ENCODE measurements at places on chromosomes 13 and 19. TPM values are rescaled to one million over a fixed set of nuclear protein-coding genes. Genes with fewer than 3 reads are reported as not detected.

GRCh38 chr19:49574206-49574755 is 6.1 kb downstream of the NOSIP start:
- DNase-seq = no peak

- no peak for DNase-seq
Measured at GRCh38 chr13:25143706-25144105, 28.4 kb downstream of the AMER2 start.

DNA sequence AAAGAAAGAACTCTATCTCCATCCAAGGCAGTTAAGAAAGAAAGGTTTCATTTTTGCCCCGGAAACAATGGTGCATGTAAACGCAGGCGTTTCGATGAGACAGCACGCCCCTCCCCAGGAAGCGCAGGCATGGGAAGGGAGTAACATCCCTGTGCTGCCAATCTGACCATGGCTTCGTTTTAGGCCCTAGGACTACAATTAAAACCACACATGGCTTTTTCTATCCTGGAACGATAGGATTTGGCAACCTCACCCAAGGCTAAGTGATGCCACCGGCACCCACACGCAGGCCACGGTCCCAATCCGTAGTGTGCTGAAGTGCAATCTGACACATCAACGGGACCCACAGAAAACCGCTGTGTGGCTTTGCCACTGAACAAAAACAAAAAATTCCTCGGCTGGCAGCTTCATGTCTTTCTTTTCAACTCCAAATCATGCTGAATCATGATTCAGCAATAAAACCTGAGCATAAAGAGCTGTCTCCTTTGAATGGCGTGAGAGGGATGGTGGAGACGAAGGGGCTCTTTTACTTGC is 24.2 kb downstream of the RANBP3 start:
- DNase-seq = peak; percentile 64

DNA sequence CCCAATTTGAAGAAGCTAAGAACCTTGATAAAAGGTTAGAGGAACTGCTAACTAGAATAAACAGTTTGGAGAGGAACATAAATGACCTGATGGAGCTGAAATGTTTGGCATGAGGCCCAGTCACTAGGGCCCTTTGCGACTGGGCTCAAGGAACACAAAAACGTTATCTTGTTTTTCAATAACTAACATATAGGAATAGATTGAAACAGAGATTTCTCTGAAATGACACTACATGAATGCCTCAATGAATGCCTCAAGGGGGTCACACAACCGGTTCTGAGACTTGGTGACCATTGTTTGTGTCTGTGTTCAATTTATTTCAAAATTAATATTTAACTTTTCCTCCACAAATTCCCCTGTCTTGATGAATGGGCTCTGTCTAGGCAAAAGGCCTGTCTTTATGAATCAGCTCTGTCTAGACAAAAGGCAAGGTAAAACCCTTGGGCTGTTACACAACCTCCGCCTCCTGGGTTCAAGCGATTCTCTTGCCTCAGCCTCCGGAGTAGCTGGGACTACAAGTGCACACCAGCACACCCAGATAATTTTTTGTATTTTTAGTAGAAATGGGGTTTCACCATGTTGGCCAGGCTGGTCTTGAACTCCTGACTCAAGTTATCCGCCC is 932 bp upstream of the ZNF486 start:
- DNase-seq = no peak

GRCh38 chr13:72541674-72542073 is 185.8 kb downstream of the MZT1 start:
- DNase-seq = no peak

DNA sequence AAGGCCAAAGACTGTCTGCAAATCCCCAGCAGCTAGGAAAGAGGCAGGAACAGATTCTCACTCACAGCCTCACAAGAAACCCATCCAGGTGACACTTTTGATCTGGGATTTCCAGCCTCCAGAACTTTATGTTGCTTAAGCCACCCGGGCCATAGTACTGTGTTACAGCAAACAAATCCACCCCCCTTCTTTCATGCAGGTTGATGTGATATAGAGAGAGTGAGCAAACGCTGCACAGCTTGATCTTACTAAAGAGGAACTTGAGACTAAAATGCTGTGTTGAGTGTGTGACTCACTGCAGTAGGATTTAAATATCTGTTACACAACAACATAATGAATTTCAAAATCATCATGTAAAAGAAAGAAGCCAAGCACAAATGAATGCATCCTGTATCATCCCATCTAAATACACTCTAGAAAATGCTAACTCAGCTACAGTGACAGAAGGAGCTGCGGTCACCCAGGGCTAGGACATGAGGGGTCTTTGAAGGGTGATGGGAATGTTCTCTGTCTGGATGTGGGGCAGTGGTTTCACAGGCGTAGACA is 32.2 kb downstream of the RCBTB2 start:
- peak; percentile 27 for DNase-seq

DNA sequence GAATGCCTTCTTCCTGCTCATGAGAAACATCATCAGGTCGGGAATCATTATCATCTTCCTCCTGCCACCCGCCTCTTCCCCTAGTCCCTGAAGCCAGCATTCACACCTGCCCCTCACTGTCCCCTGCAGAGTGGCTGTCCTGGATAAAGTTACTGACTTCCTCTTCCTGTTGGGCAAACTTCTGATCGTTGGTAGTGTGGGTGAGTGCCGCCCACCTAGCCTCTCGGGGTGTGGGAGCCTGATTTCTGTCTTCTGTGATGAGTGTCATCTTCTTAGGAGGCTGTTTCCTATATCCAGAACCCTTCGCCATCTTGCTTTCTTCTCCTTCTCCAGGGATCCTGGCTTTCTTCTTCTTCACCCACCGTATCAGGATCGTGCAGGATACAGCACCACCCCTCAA is 12.5 kb downstream of the SLC44A2 start:
- DNase-seq = no peak

FFAR2 gene
- not detected for total RNA-seq

C1QTNF9B gene
- total RNA-seq = not detected

PSG7 gene
- total RNA-seq = not detected

Data from activated CD4-positive, alpha-beta memory T cell treated with anti-CD3 and anti-CD28 coated beads for 36 hours (primary cell).